ENCODE measurements at places on chromosomes 7 and 10.

- peak; percentile 88 for DNase-seq
These were observed 64.4 kb upstream of the EMX2 start for GRCh38 chr10:117477961-117478670.

GRCh38 chr7:47893238-47893637 lies 55.0 kb downstream of the PKD1L1 start:
- DNase-seq, result no peak

DNA sequence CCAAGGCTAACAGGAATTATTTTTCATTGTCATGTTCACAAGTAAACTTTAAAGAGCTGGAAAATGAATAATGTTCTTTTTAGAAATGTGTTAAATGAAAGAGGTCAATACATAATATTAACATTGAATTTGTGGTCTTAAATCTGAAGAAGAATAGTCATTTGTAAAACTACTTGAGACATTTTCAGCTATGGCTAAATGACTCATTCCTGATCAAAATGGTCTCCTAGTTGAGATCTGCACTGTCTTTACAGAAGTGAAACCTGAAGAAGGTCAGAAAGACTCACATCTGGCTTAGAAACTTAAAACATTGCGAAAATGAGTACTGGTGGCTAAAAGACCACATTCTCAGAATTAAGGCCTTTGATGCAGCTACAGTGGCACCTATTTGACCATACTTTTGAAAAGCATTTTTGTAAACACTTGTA lies 5.9 kb downstream of the PIK3CG start:
- no peak for DNase-seq

DNA sequence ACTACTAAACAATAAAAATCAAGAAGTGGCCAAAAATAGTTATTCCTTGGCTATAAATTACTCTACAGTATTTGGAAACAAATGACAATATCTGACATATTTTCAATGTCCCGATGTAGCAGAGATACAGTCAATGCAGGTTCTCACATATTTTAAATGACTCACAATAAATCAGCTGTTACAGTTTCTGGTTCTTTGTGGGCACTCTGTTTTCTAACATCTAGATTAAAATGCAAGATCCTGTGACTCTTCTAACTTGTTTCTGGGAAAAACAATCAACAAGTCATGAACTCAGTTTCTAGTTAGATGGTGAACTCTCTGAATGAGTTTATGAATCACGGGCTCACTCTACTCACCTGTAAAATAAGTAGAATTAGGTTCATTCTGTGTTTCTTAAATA lies 849.6 kb upstream of the MBL2 start:
- no peak for DNase-seq

GRCh38 chr10:112811741-112812551 lies 138.1 kb upstream of the TCF7L2 start:
- DNase-seq, result peak; percentile 96

Measured in RWPE1 (cell line).